ENCODE measurements at places on chromosomes 7 and 10.

- DNase-seq: no peak
Measured at GRCh38 chr7:50358041-50358705, 53.7 kb downstream of the IKZF1 start.

DNA sequence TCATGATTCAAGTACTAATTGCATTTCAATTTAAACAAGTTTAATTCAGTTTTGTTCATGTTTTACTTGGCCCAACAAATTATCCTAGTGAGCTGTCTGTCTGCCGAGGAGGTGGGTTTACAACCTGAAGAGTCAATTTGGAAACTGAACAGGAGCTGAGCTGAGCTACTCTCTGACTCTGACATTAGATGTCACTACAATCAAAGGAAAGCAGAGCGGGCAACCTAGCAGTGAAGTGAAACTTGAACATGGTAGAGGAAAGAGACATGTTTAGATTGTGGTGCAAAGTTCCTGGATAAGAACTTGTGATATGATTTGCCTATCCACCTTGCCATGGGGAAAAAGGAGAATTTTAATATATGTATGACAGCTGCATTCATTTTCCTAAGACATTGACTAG is 9.6 kb upstream of the AGR3 start:
- no peak for DNase-seq

DNA sequence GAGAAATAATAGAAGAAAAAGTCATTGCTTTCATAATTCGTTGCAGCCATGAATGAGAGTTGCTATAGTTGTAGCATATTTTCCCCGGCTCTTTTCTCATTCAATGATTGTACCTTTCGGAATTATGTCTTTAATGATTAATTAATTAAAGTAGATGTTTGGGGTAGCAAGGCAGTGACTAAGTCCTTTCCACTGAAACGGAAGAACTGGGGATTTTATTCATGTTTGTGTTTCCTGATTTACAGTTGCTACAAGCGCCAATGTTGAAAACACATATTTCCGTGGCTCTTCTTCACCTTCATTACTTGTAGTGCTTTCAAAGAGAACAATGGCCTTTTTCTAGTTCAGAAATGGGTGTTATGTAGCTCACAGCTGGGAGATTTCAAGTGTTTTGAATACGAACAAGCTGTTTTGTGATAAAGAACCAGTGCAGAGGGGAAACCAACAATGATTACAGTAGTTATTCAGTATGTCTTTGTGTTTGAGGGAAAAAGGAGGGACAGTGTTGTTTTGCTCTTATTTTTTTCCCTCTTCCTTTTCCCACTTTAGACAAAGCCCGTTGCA is 153.5 kb downstream of the NSUN6 start:
- no peak for DNase-seq

GRCh38 chr7:151251689-151252560 is 3.4 kb upstream of the SMARCD3 start:
- no peak for DNase-seq

DNA sequence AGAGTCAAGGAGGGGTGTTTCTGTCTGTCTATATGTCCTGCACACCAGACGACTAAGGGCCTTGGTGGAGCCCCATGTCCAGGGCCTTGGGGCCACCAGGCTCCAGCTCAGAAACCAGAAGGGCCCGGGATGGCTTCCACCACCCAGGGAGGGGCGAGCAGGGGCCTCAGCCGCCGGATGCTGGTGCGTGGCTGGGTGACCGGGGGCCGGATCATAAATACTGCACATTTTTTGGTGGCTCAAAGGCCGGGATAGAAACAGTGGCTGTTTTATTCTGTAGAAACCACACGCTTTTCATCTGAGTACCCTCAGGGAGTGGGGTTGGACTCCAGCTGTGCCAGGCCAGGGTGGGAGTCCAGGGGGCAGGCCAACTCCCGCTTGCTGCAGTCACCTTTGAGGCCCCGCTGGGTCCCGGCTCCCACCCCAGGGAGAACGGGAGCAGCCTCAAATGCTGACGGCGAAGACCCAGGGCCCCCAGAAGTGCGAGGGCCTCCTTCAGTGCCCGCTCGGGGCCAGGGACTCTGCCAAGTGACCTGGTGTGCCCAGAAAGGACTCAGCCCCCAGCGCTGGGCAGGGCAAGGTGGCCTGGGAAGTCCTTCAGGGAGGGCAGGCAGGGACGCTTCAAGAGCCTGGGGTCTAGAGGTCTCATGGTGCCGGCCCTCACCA is 28.2 kb downstream of the PDGFA start:
- no peak for DNase-seq

DNA sequence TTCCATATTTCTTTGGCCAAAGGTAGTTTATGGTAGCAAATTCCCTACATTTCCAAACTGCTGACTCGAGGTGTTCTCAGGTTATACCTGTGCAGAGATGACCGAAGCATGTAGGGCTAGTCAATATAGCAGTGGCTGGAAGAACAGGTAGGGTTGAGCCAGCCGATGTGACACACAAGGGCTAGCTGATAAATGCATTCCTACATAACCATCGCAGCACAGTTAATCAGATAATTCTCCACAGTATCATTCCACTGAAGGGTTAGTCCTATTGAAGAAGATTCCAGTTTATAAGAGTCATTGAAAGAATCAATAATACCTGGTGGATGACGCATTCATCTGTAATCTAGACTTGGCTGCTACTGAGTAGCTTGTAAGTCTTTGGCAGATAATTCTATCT is 220.0 kb downstream of the KIF20B start:
- DNase-seq: no peak

DNA sequence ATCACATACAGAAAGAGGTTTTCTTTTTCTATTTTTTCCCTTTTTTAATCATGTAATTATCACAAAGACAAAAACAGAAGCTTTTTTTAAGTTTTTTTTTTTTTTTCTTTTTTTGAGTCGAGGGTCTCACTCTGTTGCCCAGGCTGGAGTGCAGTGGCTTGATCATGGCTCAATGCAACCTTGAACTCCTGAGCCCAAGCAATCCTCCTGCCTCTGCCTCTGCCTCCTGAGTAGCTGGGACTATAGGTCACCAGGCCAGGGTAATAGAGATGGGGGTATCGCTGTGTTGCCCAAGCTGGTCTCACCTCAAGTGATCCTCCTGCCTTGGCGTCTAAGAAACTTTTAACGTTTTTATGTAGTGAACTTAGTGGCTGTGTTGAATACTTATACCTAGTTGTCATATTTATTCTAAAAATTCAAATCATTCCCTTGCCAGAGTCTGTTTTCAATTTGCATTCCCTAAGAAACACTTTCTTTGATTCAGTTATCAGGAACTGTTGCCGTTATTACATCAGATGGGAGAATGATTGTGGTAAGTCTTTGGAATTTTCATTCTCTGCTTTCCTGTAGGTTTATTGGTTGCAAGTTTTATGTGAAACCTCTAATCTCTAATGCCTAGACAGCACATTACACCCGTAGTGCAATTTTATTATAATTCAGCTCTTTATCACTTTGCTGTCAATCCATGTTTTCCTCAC is 1.3 kb downstream of the LSM8 start:
- DNase-seq: no peak

DNA sequence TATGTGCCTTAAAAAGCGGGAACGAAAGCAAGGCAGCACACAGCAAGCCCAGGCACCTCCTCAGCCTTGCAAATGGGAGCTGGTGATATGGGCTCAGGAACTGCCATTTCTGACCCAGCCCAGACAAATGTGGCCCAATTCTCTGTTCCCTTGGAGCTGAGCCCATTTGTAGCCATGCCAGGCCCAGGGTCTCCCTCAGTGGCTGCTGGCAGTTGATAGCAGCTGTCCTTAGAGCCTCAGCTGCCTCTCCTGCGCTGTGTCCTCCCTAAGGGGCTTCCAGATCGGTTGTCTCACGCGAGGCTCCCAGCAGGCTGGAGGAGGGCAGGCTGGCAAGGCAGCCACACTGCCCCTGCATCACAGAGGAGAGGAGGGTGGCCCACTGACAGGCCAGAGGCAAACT is 275.8 kb downstream of the KCNMA1 start:
- DNase-seq: no peak

DNA sequence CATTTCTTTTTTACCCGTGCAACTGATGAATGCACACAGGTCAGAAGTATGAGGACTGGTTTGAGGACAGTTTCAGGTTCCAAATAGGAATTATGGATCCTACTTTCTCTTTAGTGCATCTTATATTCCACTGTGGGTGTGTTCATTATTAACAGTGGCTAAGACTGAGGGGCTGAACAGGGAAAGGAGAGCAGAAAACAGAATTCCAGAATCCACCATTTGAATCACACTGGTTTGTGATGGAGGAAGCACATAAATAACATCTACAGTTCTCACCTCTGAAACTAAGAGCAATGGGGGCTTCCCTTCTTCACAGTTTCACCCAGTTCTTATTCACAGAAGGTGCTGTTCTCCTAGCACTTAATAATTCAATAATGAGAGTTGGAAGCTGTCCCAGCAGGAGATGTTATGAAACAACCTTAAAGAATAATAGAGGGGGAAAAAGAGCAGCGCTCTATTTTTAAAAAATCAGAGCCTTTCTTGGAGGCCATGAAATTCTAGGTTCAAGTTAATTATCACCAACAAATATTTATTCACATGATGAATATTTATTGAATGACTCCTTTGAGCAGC is 205.1 kb downstream of the CREB5 start:
- DNase-seq: no peak

- no peak for DNase-seq
Measured at GRCh38 chr10:72689660-72690059, 2.3 kb upstream of the MCU start.

DNA sequence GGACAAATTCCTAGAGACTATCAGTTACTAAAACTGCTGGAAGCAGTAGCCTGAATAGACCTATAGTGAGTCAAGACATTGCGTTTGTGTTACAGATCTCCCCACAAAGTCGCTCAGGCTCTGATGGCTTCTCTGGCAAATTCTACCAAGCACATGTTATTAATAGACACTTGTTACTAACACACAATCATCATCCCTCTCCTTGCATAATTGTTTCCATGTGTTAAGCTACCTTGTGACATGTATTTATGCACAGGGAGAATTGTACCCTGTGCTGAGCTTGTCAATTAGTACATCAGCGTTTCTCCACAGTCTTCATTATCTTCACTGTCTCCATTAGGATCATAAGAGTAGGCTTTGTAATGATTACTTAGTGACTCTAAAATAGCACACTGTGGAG is 31.2 kb downstream of the DYNC2I1 start:
- DNase-seq: no peak

DNA sequence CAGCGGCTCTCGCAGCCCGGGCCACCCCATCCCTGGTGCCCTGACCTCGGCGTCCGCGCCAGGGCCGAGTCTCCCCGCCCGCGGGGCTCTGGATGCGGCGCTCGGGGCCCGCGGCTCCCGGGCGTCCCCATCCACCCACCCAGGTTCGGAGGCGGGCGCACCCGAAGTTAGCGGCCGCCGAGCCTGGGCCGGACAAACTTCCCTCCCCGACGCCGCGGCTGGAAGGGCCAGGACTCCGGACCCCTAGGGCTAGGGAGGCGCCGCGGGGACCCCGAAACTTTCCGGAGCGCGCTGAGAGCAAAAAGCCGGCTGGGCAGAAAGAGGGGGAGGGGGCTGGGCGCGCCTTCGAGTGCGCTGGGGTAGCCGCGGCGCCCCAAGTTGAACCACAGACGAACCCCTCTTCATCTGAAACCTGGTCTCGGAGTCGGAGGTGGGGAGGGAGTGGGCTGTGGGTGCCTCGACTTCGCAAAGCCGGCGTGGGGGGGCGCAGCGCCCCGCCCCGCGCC is 3.7 kb upstream of the ELFN1 start:
- no peak for DNase-seq

GRCh38 chr10:104690959-104691358 is 49.9 kb downstream of the SORCS3 start:
- no peak for DNase-seq

DNA sequence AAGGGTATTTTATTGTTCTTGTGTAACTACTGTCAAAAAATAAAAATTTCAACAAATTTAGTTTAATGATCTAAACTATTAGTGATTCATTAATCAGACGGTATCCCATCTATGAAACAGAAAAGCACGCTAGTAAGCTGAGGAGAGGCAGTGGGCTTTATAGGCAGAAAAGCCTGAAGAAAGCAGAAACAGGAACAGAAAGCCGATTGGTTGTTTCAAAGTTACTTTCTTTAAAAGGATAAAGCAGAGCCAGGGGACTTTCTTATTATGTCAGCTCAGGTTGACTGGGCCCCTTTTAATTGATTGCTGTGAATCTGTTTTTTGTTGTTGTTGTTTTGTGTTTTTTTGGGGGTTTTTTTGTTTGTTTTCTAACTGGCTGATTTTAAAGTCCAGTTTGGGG is 105.5 kb downstream of the TES start:
- DNase-seq: no peak

GRCh38 chr10:34370126-34370525 is 445.0 kb downstream of the PARD3 start:
- no peak for DNase-seq

DNA sequence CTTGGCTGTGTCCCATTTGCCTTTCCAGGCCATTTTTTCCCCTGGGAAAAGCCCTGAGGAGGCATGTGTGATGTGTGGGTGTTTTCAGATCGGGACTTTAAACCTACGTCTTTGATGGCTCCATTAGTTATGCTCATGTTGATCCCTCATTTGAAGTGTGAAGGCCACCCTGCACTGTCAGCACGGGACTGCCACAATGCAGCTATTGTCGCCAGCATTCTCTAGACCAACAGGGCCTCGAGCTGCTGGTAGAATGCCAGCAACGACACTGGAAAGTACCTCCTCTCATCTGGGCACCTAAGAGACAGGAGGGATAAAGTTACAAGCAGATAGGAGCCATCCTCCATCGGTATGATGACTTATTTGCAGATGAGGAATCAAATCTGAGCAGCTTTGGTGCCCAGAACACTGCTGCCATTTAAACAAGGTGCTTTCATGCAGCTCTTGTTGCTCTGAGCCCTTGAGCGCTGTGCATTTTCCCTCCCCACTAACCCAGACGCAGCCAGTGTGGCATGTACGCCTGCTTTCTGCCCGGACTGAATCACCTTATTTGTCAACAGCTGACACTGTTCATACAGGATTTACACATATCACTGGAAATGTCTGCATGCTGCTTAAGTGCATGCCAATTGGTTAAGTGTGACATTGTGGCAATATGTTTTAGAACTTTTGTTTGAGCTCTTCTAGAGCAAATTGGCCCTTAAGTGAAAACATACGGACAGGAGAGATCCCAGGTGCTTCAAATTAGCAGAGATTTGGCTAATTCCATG is 175.0 kb upstream of the PITRM1 start:
- DNase-seq: no peak

GRCh38 chr7:1884583-1885350 is 214.7 kb downstream of the ELFN1 start:
- DNase-seq: no peak

- DNase-seq: no peak
Measured at GRCh38 chr7:107405559-107405958, 64.3 kb upstream of the GPR22 start.

DNA sequence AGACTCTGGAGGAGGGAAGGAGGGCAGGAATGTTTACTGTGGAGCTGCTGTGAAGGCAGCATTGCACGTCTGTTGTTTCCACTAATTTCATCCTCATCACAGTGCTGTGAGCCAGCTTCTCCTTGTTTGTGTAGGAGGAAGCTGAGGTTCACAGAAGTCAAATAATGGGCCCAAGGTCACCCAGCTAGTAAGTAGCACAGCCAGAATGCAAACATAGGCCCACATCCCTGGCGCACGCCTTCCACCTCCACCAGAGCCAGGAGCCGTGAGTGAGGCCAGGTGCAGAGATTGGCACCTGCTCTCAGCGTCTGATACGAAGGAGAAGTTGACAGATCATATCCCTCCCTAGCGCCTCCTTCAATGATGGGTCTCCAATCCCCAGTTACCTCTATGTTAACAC is 93.6 kb downstream of the HTR5A start:
- DNase-seq: no peak
